ENCODE measurements at places on chromosomes 1 and 21. TPM values are rescaled to one million over a fixed set of nuclear protein-coding genes. Genes with fewer than 3 reads are reported as not detected.

DNA sequence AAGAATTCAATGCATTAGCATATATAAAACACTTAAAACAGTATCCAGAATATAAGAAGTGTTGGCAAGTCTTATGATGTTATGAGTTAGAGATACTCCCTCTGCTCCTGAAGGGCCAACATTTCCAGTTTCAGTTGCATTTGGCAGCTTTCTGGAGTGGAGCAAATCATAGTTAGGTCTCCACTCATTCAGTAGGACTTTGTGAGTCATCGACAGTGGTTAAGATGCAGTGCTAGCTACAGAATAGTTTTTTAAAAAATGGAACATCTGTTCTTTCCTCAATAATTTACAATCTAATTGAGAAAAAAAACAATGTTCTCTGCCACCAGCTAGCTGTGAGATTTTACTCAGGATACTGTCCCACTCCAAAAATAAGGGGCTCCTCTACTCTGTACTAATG, 389.1 kb downstream of the HLX start:
- no peak overlapping the region for H3K4me3 ChIP-seq
- H3K36me3 ChIP-seq = no peaks in the 10 kb centered on the region
- H3K27me3 ChIP-seq = no peaks in the 10 kb centered on the region

GRCh38 chr21:45096217-45096616, 21.8 kb downstream of the ADARB1 start:
- H3K27ac ChIP-seq = no peak overlapping the region
- no peak overlapping the region for H3K4me3 ChIP-seq
- H3K27me3 ChIP-seq = no peaks in the 10 kb centered on the region
- peaks cover 19% of the 10 kb centered on the region for H3K4me1 ChIP-seq

DNA sequence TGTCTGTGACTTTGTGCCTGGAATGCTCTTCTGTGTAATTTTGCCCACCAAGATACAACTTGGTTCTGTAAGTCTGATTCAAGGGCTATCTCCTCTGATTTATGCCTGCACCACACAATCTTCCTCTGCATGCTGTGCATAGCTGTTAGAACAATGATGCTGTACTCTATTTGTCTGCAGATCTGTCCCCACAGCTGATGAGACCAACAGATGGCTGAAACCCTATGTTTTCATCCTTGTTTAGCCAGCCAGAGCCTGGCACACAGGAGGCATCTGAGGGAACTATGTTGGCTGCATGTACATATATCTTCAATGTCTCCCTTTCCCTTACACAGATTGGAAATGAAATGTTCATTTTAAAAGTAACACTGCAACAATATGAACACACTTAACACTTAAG, 58.0 kb upstream of the ABCA4 start:
- no peaks in the 10 kb centered on the region for H3K36me3 ChIP-seq
- no peak overlapping the region for H3K4me3 ChIP-seq
- DNase-seq = no peak

DNA sequence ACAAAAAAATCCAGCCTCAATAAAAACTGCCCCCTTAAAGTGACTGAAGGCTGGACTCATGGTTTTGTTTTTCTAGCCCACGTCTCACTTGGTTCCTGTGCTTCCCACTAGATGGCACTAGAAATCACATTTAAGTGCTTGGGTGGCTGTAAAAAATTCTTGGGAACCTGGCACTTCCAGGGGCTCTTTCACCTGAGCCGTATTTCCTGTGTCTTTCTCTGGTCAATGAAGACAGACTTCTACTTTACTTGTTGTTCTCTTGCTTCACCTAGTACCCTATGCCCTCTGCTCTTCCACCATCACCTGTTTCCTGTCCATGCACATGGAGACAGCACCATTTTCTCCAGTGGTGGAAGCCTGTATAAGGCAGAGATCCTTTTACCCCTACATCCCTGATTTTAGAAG, 20.0 kb downstream of the METTL13 start:
- no peak overlapping the region for H3K27ac ChIP-seq
- H3K27me3 ChIP-seq = no peaks in the 10 kb centered on the region
- peaks cover 21% of the 10 kb centered on the region for H3K36me3 ChIP-seq
- no peak overlapping the region for H3K4me3 ChIP-seq
- no peak for DNase-seq
- peaks cover 10% of the 10 kb centered on the region for H3K4me1 ChIP-seq

- no peak overlapping the region for H3K4me3 ChIP-seq
- no peaks in the 10 kb centered on the region for H3K36me3 ChIP-seq
- peaks cover 2% of the 10 kb centered on the region for H3K27me3 ChIP-seq
Observed at GRCh38 chr21:46052703-46053651, 44.9 kb upstream of the COL6A2 start.

DNA sequence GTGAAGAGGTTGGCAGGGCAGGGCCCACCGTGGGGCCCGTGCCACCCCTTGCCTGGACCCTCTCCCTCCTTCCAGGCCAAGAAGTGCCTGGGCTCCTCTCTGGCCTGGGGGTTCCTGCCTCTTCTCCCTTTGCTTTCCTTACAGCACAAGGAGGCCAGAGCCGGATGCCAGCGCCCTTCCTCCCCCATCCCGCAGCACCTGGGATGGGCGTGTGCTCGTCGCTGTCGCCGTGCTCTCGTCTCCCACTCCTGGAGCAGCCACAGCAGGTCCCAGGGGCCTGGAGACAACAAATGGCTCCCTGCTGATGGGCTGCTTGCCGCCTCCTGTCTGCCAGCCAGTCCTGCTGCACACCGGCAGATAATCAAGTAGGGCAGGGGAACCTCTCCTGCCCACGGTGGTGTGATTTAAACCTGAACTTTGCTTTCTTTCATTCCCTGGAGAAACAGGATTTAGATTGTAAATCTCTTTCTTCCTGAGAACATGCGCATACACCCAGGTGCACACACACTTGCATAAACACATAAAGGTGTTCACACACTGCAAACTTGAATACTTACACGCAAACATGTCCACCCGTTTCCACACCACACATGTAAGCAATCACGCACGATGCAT, 50.8 kb upstream of the POU3F1 start:
- H3K27ac ChIP-seq = no peak overlapping the region
- H3K36me3 ChIP-seq = no peaks in the 10 kb centered on the region
- DNase-seq = no peak
- no peak overlapping the region for H3K4me3 ChIP-seq
- H3K4me1 ChIP-seq = no peaks in the 10 kb centered on the region
- peaks cover 9% of the 10 kb centered on the region for H3K27me3 ChIP-seq

The IFNLR1 gene
- 6.5 TPM for total RNA-seq

Data from activated T-helper 2 cell treated with anti-CD3 and anti-CD28 coated beads, Interferon-gamma antibody, Interleukin-2, Interleukin-4, amounts not matched to agents 10 μg/mL and 5 μg/mL and 100 μg/mL, durations not matched to agents 14 hours and 24 hours and 36 hours (primary cell).